Umbilical cord (tissue), 2 donors: ENCODE measurements at places on chromosomes 2 and 18.

DNA sequence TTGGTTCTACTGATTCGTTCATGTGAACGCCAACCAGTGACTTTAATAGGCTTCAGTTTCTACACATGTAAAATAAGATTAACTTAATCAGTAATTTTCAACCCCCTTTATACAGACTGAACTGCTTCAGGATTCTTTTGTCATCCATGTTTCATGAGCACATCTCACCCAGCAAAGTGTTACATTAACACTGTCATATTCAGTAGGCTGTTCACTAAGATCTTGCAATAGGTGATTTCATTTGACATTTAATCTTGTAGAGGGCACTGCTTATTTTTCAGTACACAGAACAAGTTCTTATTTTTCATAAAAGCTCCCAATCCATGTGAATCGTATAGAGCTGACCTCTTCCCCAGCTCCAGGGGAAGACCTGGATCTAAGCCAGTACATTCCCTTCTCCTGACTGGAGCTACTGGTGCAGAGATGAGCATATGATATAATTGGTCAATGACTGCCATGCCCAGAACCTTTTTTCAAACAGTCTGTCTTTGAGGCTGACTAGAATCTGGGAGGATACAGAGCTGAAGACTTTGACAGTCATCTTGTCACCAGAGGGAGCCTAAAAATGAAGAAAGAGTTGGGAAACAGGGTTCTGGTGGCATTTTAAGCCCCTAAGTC lies 72.2 kb upstream of the CHRNA1 start:
- peak; percentile 81 for DNase-seq

- no peak for DNase-seq
Measured at GRCh38 chr2:46308629-46309028, 11.4 kb downstream of the EPAS1 start.

DNA sequence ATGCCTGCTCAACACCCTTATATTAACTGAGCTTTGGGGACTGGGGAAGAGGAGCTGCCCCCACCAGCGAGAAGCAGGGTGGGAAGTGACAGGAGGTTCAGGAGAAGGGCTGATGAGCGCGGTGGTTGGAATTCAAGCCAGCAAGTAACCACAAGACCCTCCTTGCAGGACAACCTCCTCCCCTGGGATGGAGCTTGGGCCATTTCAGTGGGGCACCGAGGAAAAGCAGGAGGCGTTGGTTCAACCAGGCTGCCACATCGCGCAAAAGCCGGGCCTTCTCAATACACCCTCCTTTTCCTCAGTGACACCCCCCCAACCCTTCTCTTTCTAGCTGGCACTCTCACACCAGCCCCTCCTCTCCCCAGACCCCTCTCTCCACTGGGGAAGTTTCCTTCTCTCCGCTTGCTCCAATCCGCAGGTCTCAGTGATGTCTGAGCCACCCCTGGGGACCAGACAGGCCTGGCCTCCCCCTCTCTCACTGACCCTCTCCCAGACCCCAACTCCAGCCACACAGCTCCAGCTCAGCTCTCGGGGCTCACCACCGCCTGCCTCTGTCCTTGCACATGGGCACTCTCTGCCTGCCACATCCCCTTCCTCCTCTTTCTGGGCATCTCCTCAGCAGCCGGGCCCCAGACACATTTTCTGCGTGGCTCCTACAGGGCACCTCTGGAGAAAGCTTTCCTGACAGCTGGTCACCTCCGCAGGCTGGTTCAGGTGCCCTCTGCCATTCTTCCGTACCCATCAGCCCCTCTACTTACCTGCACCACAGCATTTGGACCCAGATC lies 44.5 kb downstream of the KCNF1 start:
- DNase-seq = no peak

DNA sequence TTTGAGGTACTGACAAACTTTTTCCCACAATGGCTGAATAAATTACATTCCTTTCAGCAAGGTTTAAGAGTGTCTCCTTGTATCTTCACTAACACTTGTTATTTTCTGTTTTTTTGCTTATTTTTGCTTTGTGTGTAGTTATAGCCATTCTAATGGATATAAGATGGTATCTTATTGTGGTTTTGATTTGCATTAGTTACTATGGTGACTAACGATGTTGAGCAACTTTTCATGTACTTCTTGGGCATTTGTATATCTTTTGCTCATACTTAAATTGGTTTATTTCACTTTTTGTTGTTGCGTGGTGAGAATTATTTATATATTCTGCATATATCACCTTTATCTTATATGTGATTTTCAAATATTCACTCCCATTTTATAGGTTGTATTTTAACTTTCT lies 79.9 kb upstream of the FSIP2 start:
- DNase-seq = no peak

DNA sequence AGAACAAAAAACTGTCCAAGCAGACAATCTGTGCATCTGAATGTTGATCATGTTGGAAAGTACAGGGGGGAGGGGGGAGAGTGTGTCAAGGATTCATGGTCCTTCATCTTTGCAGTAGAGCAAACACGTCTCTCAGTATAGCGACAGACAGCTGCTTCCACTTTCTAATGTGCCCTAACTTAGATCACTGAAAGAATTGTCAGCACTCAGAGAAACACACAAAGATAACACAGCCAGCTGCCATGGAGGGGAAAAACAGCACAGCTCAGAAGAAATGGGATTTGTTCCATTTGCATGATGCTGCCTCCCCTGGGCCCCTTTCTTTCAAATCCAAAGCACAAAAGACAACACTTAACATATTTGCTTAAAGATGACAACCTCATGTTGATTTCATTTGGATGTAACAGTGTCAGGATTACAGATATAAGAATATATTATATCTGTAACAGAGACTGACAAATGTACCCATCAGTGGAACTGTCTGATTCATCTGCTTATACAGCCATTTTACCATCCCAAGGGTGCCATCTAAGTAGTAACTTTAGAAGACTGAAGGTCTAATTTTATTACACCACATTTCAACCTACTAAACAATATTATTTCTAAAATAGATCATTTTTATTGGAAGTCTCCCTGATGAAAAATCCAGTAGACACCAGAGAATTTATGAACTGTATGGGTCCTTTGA lies 17.7 kb downstream of the FIGN start:
- peak; percentile 19 for DNase-seq

DNA sequence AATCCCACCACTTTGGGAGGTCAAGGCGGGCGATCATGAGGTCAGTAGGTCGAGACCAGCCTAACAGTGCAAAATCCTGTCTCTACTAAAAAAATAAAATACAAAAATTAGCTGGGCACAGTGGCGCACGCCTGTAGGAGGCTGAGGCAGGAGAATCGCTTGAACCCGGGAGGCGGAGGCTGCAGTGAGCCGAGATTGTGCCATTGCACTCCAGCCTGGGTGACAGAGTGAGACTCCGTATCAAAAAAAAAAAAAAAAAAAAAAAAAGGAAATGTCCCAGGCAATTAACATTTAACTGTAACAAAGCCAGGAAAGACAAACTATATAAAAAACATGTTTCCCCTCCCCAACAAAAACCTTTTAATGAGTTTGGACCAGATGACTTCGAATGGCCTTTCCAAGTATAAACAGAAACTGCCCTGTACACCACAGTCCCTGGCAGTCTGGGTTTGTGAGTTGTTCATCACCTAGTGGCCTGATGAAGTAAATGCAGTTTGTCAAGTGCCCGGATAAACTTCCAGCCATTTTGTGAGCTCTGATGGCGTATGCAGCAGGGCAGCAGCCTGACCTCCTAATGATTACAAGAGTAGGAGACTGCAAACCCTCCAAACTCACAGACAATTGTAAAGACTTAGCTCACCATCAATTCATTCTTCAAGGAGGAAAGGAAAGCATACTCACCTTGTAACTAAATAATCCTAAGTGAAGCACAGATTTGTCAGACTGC lies 16.6 kb upstream of the PCBP1 start:
- DNase-seq = peak; percentile 89

- peak; percentile 90 for DNase-seq
Measured at GRCh38 chr2:120312860-120313694, 32.9 kb upstream of the INHBB start.

GRCh38 chr2:128285329-128285931 lies 33.2 kb downstream of the HS6ST1 start:
- DNase-seq = no peak

- DNase-seq = no peak
Measured at GRCh38 chr2:69790601-69790959, 38.9 kb upstream of the GMCL1 start.
